ENCODE measurements at places on chromosomes 16 and 17.

DNA sequence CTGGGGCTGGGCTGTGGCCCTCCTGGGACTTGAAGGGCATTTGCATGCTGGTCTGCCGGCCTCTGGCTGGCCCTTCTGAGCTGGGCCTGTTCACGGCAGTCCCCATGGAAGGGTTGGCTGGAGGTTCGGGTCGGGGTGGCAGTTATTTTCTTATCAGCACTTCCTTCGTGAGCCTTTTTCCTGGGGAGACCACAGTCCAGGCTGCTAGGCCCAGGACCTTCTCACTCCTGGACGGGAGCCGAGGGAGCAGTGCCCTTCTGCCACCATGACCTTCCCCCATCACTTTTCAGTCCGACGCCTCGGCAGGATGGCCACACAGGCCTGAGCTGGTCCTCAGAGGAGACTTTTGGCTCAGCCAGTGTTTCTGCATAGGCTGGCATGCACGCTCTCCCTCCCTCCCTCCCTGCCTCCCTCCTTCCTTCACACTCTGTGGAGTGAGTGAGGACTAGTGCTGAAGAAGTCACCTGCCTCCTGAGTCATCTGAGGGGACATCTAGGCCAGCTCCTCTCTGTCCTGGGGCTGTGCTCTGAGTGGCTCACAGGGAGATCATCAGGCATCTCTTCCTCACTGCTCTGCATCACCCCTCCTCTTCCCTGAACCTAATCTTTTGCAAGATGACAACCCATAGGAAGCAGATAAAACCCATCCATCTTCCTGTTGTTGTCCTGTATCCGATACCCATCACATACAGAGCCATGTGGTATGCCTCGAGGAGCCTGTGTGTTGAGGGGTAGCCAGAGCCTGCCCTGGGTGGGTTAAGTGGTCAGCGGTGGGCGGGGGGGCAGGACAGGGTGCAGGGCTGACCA, 109.7 kb downstream of the RAP1GAP2 start:
- DNase-seq: no peak

DNA sequence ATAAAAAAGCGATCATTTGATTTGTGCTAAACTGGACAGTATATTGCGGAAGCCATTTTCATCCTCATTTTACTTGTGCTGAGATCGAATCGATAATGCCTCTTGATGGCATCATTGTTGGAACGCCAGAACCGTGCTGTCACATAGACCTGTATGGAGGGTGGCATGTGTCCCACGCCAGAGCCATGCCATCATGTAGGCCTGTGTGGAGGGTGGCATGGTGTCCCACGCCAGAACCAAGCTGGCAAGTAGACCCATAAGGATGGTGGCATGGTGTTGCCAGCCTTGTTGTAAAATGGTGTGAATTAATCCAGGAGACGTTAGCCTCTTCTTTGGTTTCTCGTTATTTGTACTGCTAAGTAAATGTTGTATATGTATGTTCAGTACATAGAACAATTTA, 222.7 kb upstream of the CHMP6 start:
- DNase-seq: no peak

GRCh38 chr16:48613061-48613957, 3.3 kb upstream of the N4BP1 start:
- no peak for DNase-seq

- no peak for DNase-seq
Measured at GRCh38 chr17:67575325-67575724, 142.4 kb upstream of the NOL11 start.

- DNase-seq: no peak
Measured at GRCh38 chr17:31653691-31654090, 205.4 kb downstream of the COPRS start.

- DNase-seq: no peak
Measured at GRCh38 chr16:30005341-30006094, 5.3 kb downstream of the DOC2A start.

- no peak for DNase-seq
Measured at GRCh38 chr16:53605356-53605755, 98.3 kb downstream of the RPGRIP1L start.

DNA sequence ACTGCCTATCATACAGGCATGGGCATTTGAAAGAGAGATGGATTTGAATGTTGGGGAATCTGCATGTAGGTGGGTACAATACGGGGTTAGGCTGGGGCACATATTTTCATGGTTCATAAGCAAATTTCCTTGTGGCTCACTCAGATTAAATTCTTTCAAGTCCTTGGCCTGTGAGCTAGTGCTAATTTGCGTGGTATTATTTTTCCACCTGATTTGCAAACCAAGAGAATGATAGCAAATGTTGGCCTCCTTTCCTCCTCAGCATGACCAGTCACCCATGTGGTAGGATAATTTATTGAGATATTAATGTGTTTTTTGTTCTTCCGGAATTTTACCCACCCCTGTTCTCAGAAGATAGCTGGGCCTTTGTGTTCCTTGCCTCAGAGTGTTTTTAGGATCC, 22.9 kb downstream of the FAM20A start:
- no peak for DNase-seq

- no peak for DNase-seq
Measured at GRCh38 chr17:60059082-60059481, 19.6 kb downstream of the HEATR6 start.

Measured in HL-60 (cell line).